Cerebellar cortex (tissue), 1 donor: ENCODE measurements at places on chromosomes 7 and 10.

- peak; percentile 18 for DNase-seq
Measured at GRCh38 chr7:75639071-75639885, 99.5 kb downstream of the HIP1 start.

GRCh38 chr10:34008656-34009055 is 674.2 kb upstream of the NRP1 start:
- no peak for DNase-seq

DNA sequence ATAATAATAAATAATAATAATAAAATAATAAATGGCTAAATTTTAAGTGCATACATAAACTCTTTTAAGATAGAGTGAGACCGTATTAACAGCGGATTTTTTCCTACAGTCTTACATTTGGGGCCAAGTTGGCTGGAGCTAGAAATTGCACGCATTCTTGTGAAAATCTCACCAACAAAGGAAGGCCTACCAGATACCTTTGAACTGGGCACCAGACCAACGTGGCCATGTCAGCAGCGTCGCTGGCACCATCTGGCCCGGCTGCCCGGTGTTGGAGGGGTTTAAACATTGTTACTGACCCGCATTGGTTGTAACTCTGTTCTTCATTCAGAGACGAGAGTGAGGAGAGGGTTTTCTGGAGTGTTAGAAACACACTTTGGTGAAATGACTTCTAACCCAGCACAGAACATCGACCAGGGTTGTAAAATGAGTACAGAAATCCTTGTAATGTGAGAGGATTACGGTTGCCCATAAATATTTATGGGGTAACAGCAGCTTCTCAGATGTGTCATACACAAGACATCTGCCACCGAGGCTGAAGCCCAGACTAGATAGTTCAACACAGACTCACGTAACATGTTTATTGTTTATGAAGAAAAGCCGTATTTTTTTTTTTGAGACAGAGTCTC is 34.6 kb upstream of the UNCX start:
- peak; percentile 28 for DNase-seq

GRCh38 chr10:29955329-29955935 is 104.0 kb downstream of the JCAD start:
- no peak for DNase-seq

GRCh38 chr10:266974-267425 is 131.7 kb downstream of the ZMYND11 start:
- no peak for DNase-seq

DNA sequence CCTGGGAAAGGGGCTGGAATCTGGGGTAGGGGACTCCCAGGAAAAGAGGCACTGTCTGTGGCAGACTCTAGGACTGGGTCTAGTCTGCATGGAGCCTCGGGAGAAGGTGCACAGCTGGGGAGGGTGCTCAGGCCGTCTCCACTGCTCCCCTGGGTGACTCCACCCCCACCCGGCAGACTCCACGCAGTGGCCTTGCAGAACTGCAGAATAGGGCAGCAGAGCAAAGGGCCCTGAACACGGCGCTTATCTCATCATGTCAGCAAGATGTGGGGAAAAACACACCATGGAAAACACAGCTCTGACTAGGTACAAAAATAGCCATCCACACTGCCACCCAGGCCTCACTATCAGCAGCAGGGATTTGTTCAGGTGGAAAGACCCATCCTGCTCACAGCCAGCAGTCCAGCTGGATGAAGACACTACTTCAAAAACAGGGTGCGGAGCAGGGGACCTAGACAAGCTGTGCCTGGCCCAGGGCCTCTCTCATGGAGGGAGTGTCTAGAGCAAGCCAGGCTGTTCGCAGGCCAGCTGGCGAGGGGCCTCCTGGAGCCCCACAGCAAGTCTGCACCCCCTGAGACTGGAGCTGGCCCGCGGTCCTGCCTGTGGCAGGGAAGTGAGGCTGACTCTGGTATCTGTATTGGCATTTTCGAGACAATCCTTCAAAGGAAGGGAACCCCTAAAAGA is 11.7 kb downstream of the MAT1A start:
- DNase-seq = peak; percentile 95

DNA sequence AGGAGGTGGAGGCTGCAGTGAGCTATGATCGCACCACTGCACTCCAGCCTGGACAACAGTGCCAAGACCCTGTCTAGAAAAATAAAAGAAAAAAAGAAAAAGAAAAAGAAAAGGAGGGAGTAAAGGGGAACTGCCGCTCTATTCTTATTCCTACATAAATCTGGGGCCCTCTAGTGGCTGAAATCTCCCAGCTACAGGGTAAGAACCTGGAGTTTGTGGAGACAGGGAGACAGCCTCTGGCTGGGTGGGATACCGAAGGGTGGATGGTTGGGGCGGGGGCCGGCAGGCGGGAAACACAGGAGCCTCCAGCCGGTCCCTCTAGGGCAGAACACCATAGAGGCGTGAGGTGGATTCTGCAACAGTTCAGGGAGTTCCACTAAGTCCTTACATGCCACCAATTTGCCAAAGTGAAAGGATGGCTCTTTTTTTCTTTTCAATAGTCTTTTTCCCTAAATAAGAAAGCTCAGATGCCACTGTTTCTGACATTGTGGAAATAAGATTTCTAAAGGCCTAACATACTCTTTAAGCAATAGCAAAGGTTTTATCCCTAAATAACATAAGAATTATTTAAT is 117.3 kb downstream of the SVIL start:
- peak; percentile 62 for DNase-seq

DNA sequence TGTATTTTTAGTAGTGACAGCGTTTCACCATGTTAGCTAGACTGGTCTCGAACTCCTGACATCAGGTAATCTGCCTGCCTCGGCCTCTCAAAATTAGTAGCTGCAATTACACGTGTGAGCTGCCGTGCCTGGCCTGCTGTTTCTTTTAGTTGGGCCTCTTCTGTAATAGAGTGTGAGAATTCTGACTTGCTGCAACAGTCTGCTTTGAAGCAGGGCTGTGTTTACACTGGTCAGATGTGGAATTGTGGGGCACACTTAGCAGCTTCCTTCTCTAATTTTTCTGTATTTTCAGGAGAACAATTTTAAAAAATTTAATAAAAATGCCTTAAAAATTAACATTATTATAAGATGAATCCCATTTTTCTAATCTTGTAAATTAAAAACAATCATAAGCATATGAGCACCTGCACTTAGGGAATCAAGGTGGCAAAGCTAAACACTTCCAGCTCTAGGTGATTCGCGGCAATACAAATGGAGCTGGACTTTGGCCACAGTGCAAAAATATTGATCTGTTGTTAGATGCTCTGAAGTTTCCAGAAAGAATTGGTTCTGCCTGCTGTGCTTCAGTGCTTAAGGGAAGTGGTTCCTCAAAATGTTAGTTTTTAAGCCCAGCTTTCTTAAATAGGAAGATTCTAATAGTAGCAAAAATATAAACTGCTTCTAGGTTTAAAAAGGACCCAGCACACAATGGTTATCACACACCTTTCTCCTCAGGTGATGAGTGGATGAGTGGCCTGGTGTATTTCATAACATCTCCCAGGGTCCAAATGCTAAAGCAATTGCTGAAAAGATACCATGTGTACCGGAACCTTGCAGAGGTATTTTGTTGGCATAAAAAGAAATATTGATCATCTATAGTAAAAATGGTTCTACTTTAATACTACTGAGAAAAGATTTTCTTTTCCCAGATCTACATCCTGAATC is 63.5 kb upstream of the ATRNL1 start:
- DNase-seq = no peak
